GM12878 (cell line): ENCODE measurements at places on chromosomes 12 and 14. TPM values are rescaled to one million over a fixed set of nuclear protein-coding genes. Genes with fewer than 3 reads are reported as not detected.

The KRT75 gene
- not detected in 2 replicates for total RNA-seq

The PPP1R36 gene
- total RNA-seq, result not detected in 2 replicates

DNA sequence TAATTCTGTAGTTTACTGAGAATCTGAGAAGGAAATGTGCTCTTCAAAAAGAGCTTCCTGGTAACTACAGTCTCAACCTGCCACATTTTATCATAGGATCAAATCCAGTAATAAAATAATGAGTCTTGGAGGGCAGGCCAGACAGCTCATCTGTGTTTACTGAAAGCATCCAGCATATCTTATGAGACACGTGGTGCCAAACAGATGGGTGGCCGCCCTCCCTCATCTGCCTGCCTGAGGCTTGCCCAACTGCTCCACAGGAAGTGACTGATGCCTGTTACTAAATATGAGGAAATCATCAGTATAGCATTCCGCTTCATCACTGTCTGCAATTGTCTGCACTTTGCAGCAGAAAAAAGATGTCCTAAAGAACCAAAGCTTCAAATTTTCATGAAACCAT, 13.5 kb downstream of the DHRS7 start:
- H3K27me3 ChIP-seq, result no peaks in the 10 kb centered on the region
- no peak overlapping the region for H3K4me3 ChIP-seq

The CAPZA3 gene
- total RNA-seq, result not detected in 2 replicates

GRCh38 chr14:60514741-60515491, 6.0 kb downstream of the SIX6 start:
- H3K27ac ChIP-seq, result no peak overlapping the region
- H3K4me1 ChIP-seq, result no peaks in the 10 kb centered on the region
- H3K27me3 ChIP-seq, result peaks cover 9% of the 10 kb centered on the region
- no peak for DNase-seq
- H3K4me3 ChIP-seq, result peak overlapping the region; percentile 41; the same call in 1 of the 2 replicates

GRCh38 chr14:101927859-101928258, 36.5 kb upstream of the DYNC1H1 start:
- H3K4me3 ChIP-seq, result no peak overlapping the region
- no peak overlapping the region for H3K27ac ChIP-seq
- H3K27me3 ChIP-seq, result no peaks in the 10 kb centered on the region
- H3K4me1 ChIP-seq, result no peaks in the 10 kb centered on the region

The VWF gene
- total RNA-seq, result 0.23 and 0.53 TPM in 2 replicates
